GM23338 (cell line): ENCODE measurements at places on chromosomes 13 and 19. TPM values are rescaled to one million over a fixed set of nuclear protein-coding genes. Genes with fewer than 3 reads are reported as not detected.

GRCh38 chr19:32824916-32825608, 44.5 kb downstream of the SLC7A9 start:
- no peaks in the 10 kb centered on the region for H3K36me3 ChIP-seq
- DNase-seq: no peak
- H3K4me1 ChIP-seq: peaks cover 15% of the 10 kb centered on the region; the same call in 1 of the 2 replicates
- no peaks in the 10 kb centered on the region for H3K27me3 ChIP-seq
- H3K4me3 ChIP-seq: no peak overlapping the region
- no peak overlapping the region for H3K27ac ChIP-seq

DNA sequence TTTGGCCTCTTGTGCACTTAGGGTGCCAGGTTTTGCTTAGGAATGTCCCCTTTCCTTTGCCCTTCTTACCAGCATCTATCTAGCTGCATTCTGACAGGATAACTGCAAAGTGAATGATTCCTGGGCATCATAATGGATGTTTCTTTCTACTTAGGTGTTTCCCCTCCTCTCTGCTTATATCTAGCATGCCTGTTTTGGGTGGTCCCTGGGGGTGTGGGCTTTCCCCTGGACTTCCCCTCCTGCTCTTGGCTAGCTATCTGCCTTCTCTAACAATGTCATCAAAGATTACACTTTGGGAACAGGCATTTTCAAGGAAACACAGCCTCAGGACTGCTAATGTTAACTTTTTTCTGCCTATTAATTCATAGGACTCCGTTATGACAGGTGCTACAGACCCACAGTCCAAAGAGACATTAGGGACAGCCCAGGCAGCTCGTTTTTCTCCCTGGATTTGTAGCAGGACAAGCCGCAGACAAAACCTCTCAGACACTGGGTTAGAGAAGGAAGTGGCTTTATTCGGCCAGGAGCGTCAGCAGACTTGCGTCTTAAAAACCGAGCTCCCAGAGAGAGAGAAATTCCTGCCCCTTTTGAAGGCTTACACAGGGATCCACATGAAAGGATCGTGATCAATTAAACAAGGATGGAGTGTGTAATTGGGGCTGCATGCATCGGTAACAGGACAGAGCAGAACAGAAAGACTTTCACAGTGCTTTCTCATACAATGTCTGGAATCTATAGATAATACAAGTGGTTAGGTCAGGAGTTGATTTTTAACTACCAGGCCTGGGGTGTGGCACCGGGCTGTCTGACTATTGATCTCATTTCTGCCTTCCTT, 17.3 kb downstream of the ZNF700 start:
- H3K4me1 ChIP-seq: no peaks in the 10 kb centered on the region
- H3K27me3 ChIP-seq: no peaks in the 10 kb centered on the region
- peaks cover 38% of the 10 kb centered on the region for H3K36me3 ChIP-seq
- no peak overlapping the region for H3K27ac ChIP-seq
- H3K4me3 ChIP-seq: no peak overlapping the region
- no peak for DNase-seq

Gene KLHL1
- not detected in 2 replicates for total RNA-seq

Gene CYP2A7
- total RNA-seq: 4.8 TPM in 1 of 2 replicates, not detected in the other

Gene N4BP2L1
- total RNA-seq: 3.0 and 4.1 TPM in 2 replicates

Gene GJB6
- not detected in 2 replicates for total RNA-seq

Gene ACP7
- total RNA-seq: 0.45 and 0.97 TPM in 2 replicates

Gene FUT1
- 20.3 and 20.8 TPM in 2 replicates for total RNA-seq

Gene CNFN
- 6.7 TPM in 1 of 2 replicates, not detected in the other for total RNA-seq

Gene INAFM1
- 1.7 and 2.9 TPM in 2 replicates for total RNA-seq

- H3K27me3 ChIP-seq: no peaks in the 10 kb centered on the region
- H3K36me3 ChIP-seq: no peaks in the 10 kb centered on the region
- DNase-seq: no peak
- no peak overlapping the region for H3K4me3 ChIP-seq
Observed at GRCh38 chr13:100602493-100603111, 14.0 kb upstream of the GGACT start.

Gene SLC25A42
- 5.7 and 7.3 TPM in 2 replicates for total RNA-seq

Gene EHD2
- 10.8 and 11.7 TPM in 2 replicates for total RNA-seq

DNA sequence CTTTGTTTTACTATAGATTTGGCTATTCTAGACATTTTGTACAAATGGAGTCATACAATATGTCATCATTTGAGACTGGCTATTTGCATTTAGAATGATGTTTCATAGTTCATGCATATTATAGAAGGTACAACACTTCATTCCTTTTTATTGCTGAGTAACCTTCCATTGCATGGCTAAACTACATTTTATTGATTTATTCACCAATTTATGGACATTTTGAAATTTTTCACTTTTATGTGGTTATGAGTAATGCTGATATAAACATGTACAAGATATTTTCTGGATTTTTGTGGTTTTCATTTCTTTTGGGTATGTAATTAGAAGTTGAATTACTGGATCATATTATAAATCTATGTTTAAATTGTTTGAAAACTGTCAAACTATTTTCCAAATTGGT, 710.3 kb upstream of the SLITRK5 start:
- H3K27ac ChIP-seq: no peak overlapping the region
- no peak for DNase-seq
- H3K27me3 ChIP-seq: no peaks in the 10 kb centered on the region
- H3K4me1 ChIP-seq: no peaks in the 10 kb centered on the region
- no peaks in the 10 kb centered on the region for H3K36me3 ChIP-seq
- no peak overlapping the region for H3K4me3 ChIP-seq

- no peak overlapping the region for H3K4me3 ChIP-seq
- DNase-seq: peak; percentile 55
- no peaks in the 10 kb centered on the region for H3K36me3 ChIP-seq
- H3K27ac ChIP-seq: no peak overlapping the region
- H3K4me1 ChIP-seq: peaks cover 27% of the 10 kb centered on the region
Observed at GRCh38 chr13:94988654-94989053, 276.3 kb upstream of the SOX21 start.

Gene ENOX1
- 0.66 and 2.1 TPM in 2 replicates for total RNA-seq

DNA sequence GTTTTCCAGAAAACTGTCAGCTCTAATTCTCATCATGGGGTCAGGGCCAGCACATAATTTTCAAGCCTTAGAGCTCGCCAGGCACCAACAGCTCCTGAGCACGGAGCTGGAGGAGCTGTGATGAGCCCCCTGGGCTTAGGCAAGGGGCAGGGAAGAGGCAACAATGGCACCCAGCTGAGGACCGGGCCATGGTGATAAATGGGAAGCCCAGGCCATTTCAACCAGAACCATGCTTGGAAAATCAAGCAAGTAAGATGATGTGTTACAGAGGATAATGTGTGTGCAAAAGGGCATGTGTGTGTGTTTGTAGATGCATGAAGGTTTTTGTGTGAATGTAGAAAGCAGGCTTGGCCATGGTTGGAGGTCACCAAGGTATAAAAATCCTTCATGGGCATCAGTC, 66.8 kb upstream of the UBAC2 start:
- H3K36me3 ChIP-seq: no peaks in the 10 kb centered on the region
- H3K4me3 ChIP-seq: no peak overlapping the region
- no peak overlapping the region for H3K27ac ChIP-seq

GRCh38 chr19:19192910-19193423, 909 bp downstream of the RFXANK start:
- H3K36me3 ChIP-seq: no peaks in the 10 kb centered on the region
- peaks cover 7% of the 10 kb centered on the region; the same call in 1 of the 2 replicates for H3K4me1 ChIP-seq
- DNase-seq: no peak
- H3K27me3 ChIP-seq: no peaks in the 10 kb centered on the region
- peak overlapping the region; percentile 82; the same call in 1 of the 2 replicates for H3K27ac ChIP-seq
- peak overlapping the region; percentile 84 for H3K4me3 ChIP-seq
